ENCODE measurements at places on chromosomes 7 and 10.

- no peak for DNase-seq
These were observed 78.7 kb downstream of the TCF7L2 start for GRCh38 chr10:113028456-113029440.

DNA sequence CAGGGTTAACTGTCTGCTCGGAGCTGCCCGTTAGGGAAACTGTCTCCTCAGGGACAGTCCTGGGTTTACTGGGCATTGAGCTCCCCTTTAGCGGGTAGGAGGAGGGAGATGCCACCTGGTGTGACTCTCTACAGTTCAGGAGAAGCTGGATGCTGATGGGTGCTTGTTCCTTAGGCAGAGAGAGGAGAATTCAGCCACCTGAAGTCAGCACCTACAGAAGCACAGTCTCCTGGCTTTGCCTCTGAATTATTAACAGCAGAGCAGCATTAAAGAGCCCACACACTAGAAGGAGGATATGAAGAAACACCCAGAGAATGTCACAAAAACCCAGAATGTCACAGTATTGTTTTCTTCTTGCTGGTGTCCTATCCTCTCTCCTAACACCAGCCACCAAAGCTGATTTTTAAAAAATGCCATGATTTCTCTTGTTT, 696 bp downstream of the GIMAP4 start:
- DNase-seq = no peak

DNA sequence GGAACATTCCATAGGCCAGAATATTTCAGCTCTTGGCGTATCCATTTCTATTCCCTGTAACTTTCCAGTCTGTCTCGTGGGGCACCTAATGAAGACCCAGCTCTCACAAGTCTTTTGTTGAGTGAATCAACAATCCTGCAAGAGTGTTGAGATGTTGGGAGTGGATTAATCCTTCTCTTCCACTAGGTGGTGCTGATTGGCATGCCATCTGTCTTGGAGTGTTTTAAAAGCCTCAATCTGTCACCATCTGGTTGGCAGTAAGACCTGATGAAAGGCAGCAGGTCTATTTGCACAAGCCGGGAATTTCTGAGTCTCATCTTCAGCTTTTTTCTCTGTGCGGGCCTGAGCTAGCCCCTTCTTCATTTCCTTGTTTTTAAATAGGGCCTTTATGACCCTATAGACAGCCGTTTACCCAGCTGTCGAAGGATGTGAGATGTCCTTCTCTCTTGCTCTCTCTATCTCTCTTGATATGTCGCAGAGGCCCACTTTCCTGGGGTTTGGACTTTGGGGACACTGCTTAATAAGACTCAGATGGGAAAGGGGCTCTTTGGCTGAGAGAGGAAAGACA, 180.5 kb downstream of the ZNF365 start:
- DNase-seq = no peak

GRCh38 chr7:115475206-115475605, 553.3 kb downstream of the MDFIC start:
- DNase-seq = no peak

DNA sequence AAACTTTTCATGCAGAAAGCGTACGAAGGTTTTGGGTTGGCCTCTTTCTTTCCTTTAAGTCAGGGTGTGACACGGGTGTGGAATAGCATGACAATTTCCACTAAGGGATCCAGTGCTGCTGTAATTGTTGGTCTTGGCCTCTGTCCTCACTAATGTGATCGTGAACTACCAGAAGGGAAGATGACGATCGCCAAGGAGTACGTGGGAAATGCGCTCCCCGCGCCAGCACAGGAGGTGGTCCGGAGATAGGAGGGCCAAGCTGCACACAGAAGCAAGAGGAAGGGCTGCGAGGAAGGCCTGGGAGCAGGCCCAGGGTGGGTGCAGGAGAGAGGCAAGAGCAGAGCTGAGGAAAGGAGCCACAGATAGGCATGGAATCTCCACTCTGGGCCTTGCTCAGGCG, 79.7 kb upstream of the PODXL start:
- DNase-seq = no peak

- no peak for DNase-seq
These were observed 13.8 kb downstream of the FGL2 start for GRCh38 chr7:77185866-77186265.

GRCh38 chr7:54838175-54838910, 79.3 kb upstream of the SEC61G start:
- DNase-seq = no peak

GRCh38 chr10:129556316-129556715, 89.3 kb downstream of the MGMT start:
- no peak for DNase-seq

GRCh38 chr7:65827366-65827765, 45.5 kb upstream of the VKORC1L1 start:
- no peak for DNase-seq

- DNase-seq = peak; percentile 56
These were observed 106.7 kb downstream of the SNX10 start for GRCh38 chr7:26398427-26398755.

GRCh38 chr7:1637155-1637554, 32.9 kb upstream of the ELFN1 start:
- no peak for DNase-seq

- DNase-seq = no peak
These were observed 19.8 kb downstream of the ERCC6 start for GRCh38 chr10:49518982-49519578.

DNA sequence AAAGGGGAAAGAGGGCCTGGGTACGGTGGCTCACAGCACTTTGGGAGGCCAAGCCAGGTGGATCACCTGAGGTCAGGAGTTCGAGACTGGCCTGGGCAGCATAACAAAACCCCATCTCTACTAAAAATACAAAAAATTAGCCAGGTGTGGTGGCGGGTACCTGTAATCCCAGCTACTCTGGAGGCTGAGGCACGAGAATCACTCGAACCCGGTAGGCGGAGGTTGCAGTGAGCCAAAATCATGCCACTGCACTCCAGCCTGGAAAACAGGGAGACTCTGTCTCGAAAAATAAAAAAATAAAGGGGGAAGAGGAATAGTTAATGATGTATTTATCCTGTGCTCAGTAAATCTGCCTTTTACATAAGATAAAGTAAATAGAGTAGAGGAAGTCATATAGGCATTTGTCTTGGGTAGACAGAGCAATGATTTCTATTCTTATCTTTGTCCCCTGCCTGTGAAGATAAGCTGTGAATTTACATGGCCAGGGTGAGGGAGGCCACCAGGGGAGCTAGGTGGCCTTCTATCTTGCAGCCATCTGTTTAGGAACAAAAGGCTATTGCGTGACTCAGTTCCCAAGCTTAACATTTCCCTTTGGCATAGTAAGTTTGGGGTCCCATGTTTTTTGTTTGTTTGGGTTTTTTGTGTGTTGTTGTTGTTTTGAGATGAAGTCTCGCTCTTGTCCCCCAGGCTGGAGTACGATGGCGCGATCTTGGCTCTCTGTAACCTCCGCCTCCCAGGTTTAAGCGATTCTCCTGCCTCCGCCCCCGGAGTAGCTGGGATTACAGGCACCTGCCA, 73.2 kb upstream of the GTF2I start:
- DNase-seq = no peak

DNA sequence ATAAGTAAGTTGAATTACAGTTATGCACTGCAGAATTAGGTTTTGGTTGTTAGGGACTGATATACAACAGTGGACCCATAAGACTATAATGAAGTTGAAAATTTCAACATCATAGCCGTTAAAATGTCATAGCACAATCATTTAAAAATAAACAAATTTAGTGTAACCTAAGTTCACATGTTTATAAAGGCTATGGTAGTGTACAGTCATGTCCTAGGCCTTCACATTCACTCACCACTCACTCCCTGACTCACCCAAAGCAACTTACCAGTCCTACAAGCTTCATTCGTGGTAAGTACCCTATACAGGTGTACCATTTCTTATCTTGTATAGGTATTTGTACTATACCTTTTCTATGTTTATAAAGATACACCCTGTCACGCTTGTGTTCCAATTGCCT, 113.7 kb downstream of the RAB11FIP2 start:
- no peak for DNase-seq

- DNase-seq = no peak
These were observed 200.1 kb downstream of the PTPRN2 start for GRCh38 chr7:158387546-158387891.

GRCh38 chr10:104113376-104113956, 8.5 kb upstream of the SFR1 start:
- no peak for DNase-seq

GRCh38 chr10:92573091-92573797, 649 bp downstream of the IDE start:
- DNase-seq = peak; percentile 51

DNA sequence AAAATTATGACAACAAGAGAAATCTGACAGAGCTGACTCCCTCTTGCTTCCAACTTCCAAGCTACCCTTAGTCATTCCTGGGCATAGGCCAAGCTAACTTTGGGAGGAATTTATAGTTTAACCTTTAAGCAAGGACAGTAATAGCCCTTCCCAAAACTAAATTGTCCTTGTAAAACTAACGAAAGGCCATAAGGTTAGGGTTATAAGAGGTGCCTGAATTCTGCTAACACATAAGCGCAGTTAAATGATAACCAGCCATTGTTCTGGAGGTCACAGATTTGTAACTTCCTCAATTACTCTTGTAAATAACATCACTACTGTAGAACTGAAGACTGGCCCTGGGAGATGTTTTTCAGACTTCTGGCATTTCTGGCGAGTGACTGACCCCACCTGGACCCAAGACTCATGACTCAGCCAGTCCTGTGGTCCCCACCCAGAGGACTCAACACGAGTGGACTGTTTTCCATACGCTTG, 481.2 kb downstream of the KCNMA1 start:
- DNase-seq = no peak

- DNase-seq = no peak
These were observed 59.9 kb downstream of the SGMS1 start for GRCh38 chr10:50563906-50564305.

- DNase-seq = peak; percentile 18
These were observed 1.3 kb downstream of the PDZD8 start for GRCh38 chr10:117373823-117374505.

GRCh38 chr7:155709453-155709852, 65.0 kb downstream of the RBM33 start:
- no peak for DNase-seq

DNA sequence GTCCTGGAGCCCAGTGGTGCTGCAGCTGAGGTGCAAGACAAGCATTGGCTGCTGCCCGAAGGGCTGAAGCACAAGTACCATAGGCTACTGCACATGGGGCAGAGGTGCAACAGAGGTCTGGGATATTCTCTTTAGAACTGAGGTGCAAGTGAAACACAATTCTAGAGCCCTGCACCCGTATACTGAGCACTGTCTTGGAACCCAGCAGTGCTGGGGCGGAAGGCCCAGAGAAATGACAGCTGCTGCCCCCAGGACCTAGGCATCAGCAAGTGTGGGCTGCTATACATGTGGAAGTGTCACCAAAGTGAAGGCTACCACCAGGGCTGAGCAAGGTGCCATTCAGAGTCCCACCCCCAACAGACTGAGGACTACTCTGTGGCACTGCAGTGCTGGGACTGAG, 393.6 kb upstream of the STEAP1 start:
- no peak for DNase-seq
